ENCODE measurements at places on chromosomes 3 and 15. TPM values are rescaled to one million over a fixed set of nuclear protein-coding genes. Genes with fewer than 3 reads are reported as not detected.

- no peaks in the 10 kb centered on the region for H3K4me1 ChIP-seq
- H3K4me3 ChIP-seq, result no peak overlapping the region
- DNase-seq, result no peak
Measured at GRCh38 chr3:54932606-54933005, 4.7 kb upstream of the LRTM1 start.

GRCh38 chr3:56054844-56055243, 413.4 kb downstream of the ERC2 start:
- DNase-seq, result no peak
- no peaks in the 10 kb centered on the region for H3K36me3 ChIP-seq
- no peak overlapping the region for H3K27ac ChIP-seq
- H3K4me1 ChIP-seq, result no peaks in the 10 kb centered on the region

DNA sequence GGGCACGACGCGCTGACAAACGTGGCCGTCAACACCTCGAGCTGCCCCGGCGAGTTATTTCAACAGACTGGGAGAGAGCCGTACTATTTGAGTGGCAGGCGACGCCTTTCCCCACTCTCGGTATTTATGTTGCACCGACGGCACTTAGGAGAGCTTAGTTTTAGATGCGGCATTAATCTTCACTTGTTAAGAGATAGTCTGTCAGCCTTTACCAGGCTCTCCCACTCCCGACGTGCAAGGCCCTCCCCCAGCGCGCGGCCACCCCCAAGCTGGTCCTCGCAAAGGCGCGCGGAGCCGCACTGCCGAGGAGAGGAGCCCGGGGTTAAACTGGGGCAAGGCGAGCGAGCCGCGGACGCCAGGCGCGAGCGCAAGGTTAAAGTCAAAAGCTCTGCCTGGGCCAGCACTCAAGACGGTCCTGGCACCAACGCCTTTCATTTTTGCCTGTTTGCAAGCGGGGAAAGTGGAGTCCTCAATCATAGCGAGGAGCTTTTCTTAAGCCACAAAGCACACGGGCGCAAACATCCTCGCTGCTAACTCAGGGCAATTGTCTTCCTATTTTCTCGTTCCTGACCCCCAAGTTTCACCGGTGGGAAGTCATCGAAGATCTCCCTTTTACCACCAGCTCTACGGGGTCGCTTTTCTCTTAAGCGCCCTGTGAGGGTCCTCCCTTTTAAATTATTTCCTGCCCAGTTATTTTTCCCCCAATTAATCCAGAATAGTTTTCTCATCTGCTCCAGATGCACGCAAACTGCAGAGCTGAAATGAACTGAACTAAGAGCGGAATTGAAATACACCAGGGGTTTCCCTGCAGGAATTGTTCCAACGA, 86.6 kb downstream of the NR2F2 start:
- no peak overlapping the region for H3K27ac ChIP-seq
- peaks cover 7% of the 10 kb centered on the region for H3K4me1 ChIP-seq
- H3K27me3 ChIP-seq, result peaks cover 11% of the 10 kb centered on the region
- no peak for DNase-seq
- peak overlapping the region; percentile 34 for H3K4me3 ChIP-seq
- no peaks in the 10 kb centered on the region for H3K36me3 ChIP-seq

- no peak overlapping the region for H3K27ac ChIP-seq
- H3K36me3 ChIP-seq, result no peaks in the 10 kb centered on the region
- no peak for DNase-seq
- H3K4me3 ChIP-seq, result no peak overlapping the region
Measured at GRCh38 chr15:58042006-58042405, 23.5 kb downstream of the ALDH1A2 start.

DNA sequence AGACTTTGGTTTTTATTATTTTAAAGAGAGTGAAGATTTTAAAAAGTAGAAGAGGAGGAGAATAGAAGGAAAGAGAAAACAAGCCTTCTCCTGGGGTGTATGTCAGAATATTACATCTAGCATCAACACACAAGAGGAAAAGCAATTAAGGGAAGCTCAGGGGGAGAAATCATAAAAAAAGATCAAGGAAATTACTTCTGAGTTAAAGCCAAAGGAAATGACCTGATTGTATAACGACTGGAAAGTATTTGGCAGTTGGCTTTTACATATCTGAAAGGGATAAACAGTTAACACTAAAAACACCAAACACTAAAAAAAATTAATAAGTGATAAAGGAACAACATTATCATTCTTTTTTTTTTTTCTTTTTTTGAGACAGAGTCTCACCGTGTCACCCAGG, 58.4 kb downstream of the CPNE4 start:
- no peak for DNase-seq
- no peak overlapping the region for H3K4me3 ChIP-seq
- no peaks in the 10 kb centered on the region for H3K27me3 ChIP-seq

- H3K4me1 ChIP-seq, result peaks cover 18% of the 10 kb centered on the region
- no peaks in the 10 kb centered on the region for H3K36me3 ChIP-seq
- no peaks in the 10 kb centered on the region for H3K27me3 ChIP-seq
- peak; percentile 35 for DNase-seq
- peak overlapping the region; percentile 3 for H3K4me3 ChIP-seq
Measured at GRCh38 chr3:61847784-61848462, 286.6 kb downstream of the PTPRG start.

DNA sequence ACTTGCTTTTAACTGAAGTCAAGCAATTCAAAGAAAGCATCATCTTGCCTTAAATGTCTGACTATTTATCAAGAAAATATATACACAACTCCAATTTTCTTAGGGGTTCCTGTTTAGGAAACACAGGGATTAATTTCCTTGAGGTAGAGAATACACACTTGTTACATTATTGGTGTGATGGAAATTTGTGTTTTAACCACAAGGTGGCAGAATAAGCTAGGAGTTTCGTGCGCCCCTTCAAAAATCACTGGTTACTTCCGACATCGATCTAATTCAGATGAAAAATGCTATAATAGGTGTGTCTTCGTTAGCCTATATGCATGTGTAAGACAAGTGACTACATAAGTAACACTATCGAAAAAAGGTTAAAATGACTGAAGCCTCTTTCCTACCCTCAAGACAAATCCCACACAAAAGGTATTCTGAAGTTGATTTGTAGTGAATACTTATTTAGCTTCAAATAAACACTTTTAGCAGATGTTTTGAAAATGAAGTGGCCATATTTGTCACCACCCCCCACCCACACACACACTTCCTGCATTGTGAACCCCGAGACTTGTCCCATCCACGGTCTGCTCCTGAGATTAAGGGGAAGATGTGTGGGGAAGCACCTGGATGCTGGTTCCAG, 246.5 kb downstream of the ROBO1 start:
- H3K4me3 ChIP-seq, result no peak overlapping the region
- DNase-seq, result no peak
- H3K27me3 ChIP-seq, result no peaks in the 10 kb centered on the region

- no peak for DNase-seq
- H3K4me3 ChIP-seq, result no peak overlapping the region
- no peaks in the 10 kb centered on the region for H3K4me1 ChIP-seq
- no peaks in the 10 kb centered on the region for H3K36me3 ChIP-seq
Measured at GRCh38 chr15:69338535-69339213, 40.0 kb downstream of the PAQR5 start.

- H3K4me1 ChIP-seq, result peaks cover 5% of the 10 kb centered on the region
- H3K27me3 ChIP-seq, result no peaks in the 10 kb centered on the region
- H3K4me3 ChIP-seq, result no peak overlapping the region
Measured at GRCh38 chr3:175896655-175897054, 1037.5 kb downstream of the NAALADL2 start.

GRCh38 chr15:66126031-66126441, 127.5 kb downstream of the MEGF11 start:
- H3K27me3 ChIP-seq, result no peaks in the 10 kb centered on the region
- no peaks in the 10 kb centered on the region for H3K36me3 ChIP-seq
- no peak overlapping the region for H3K27ac ChIP-seq
- DNase-seq, result no peak
- no peaks in the 10 kb centered on the region for H3K4me1 ChIP-seq

DNA sequence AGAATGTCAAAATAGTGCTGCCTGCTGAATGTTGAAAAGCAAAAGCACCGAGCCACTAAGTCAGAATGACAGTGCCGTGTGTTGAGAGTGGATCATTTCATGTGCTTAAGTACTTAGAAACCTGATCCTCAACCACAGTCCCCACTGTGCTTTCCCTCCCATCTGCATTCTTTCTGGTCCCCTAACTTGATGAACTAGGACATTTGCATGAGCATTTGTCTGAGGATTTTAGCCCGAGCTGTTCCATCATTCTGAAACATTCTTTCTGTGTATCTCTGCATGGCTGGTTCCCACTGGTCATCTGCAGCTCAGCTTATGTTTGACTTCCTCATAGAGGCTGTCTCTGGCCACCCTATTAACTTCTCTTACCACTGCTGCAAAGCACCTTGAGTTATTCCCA, 42.0 kb downstream of the SST start:
- no peak overlapping the region for H3K27ac ChIP-seq
- no peaks in the 10 kb centered on the region for H3K36me3 ChIP-seq
- no peak for DNase-seq

GRCh38 chr3:30131191-30131590, 475.2 kb upstream of the TGFBR2 start:
- no peaks in the 10 kb centered on the region for H3K4me1 ChIP-seq
- H3K36me3 ChIP-seq, result no peaks in the 10 kb centered on the region
- H3K27me3 ChIP-seq, result no peaks in the 10 kb centered on the region
- H3K4me3 ChIP-seq, result no peak overlapping the region

GRCh38 chr15:69973102-69973714, 124.5 kb downstream of the TLE3 start:
- no peaks in the 10 kb centered on the region for H3K4me1 ChIP-seq
- peaks cover 7% of the 10 kb centered on the region for H3K27me3 ChIP-seq
- no peak overlapping the region for H3K4me3 ChIP-seq
- no peak overlapping the region for H3K27ac ChIP-seq
- no peaks in the 10 kb centered on the region for H3K36me3 ChIP-seq

GRCh38 chr3:62718515-62719320, 156.5 kb downstream of the CADPS start:
- no peak overlapping the region for H3K27ac ChIP-seq
- no peaks in the 10 kb centered on the region for H3K27me3 ChIP-seq
- H3K4me3 ChIP-seq, result no peak overlapping the region
- H3K36me3 ChIP-seq, result no peaks in the 10 kb centered on the region

GRCh38 chr15:63022181-63022580, 20.4 kb upstream of the TPM1 start:
- H3K4me1 ChIP-seq, result no peaks in the 10 kb centered on the region
- no peak for DNase-seq
- H3K4me3 ChIP-seq, result no peak overlapping the region
- no peak overlapping the region for H3K27ac ChIP-seq

DNA sequence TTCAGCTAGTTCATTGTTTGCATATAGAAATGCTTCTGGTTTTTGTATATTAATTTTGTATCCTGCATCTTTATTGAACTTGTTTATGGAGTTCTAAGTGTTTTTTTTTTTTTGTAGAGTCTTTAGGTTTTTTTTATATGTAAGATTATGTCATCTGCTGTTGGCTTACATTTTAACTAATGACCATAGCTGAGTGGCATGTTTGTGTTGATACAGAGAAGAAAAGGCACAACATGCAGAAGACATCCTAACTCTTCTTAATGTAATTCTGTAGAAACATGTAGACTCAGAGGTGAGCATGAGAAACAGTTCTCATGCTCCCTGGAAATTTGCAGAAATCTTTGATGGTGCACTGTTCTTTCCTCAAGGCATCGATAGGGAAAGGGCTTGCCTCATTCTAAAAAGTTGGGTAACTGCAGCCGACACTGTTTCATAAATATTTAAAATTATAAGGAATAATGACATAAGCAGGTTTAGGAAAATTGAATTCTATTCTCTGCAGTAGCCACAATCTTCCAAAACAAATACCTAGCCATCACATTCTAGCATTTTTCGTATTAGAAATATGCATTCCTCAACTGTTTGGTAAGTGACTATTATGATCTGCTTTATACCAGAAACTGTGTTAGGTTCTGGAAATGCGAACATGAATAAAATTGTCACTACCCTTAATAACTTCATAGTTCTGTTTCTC, 499.6 kb upstream of the KCNMB2 start:
- H3K27ac ChIP-seq, result no peak overlapping the region
- no peaks in the 10 kb centered on the region for H3K36me3 ChIP-seq
- no peak overlapping the region for H3K4me3 ChIP-seq
- no peaks in the 10 kb centered on the region for H3K27me3 ChIP-seq

Gene ADCY5
- 6.6 TPM for total RNA-seq

GRCh38 chr3:75395580-75396315, 268.4 kb upstream of the FRG2C start:
- H3K27me3 ChIP-seq, result no peaks in the 10 kb centered on the region
- DNase-seq, result no peak
- no peaks in the 10 kb centered on the region for H3K4me1 ChIP-seq
- no peak overlapping the region for H3K27ac ChIP-seq
- H3K36me3 ChIP-seq, result no peaks in the 10 kb centered on the region
- H3K4me3 ChIP-seq, result no peak overlapping the region

- H3K27me3 ChIP-seq, result no peaks in the 10 kb centered on the region
- no peaks in the 10 kb centered on the region for H3K36me3 ChIP-seq
- DNase-seq, result no peak
- peaks cover 45% of the 10 kb centered on the region for H3K4me1 ChIP-seq
Measured at GRCh38 chr3:13251166-13251903, 168.8 kb downstream of the NUP210 start.

- no peaks in the 10 kb centered on the region for H3K36me3 ChIP-seq
- H3K27ac ChIP-seq, result no peak overlapping the region
- no peak overlapping the region for H3K4me3 ChIP-seq
- peaks cover 1% of the 10 kb centered on the region for H3K4me1 ChIP-seq
Measured at GRCh38 chr3:61922118-61922517, 360.7 kb downstream of the PTPRG start.

GRCh38 chr3:23748398-23749110, 57.2 kb upstream of the UBE2E1 start:
- peaks cover 3% of the 10 kb centered on the region for H3K27me3 ChIP-seq
- DNase-seq, result no peak
- H3K4me1 ChIP-seq, result no peaks in the 10 kb centered on the region
- H3K4me3 ChIP-seq, result no peak overlapping the region
- H3K27ac ChIP-seq, result no peak overlapping the region
- no peaks in the 10 kb centered on the region for H3K36me3 ChIP-seq

Gene CCDC54
- not detected for total RNA-seq

Gene CAMK2N2
- total RNA-seq, result not detected

Gene SCN11A
- 0.14 TPM for total RNA-seq

Gene WDR93
- total RNA-seq, result not detected

Gene GABRB3
- 0.09 TPM for total RNA-seq

Measured in liver (tissue), 10 donors.